Pancreas (tissue), 10 donors: ENCODE measurements at places on chromosomes 16 and 17. TPM values are rescaled to one million over a fixed set of nuclear protein-coding genes. Genes with fewer than 3 reads are reported as not detected.
A peak's percentile ranks its signal among the peaks of the same experiment; 100 is the strongest.

GRCh38 chr16:86578611-86579267, 390 bp downstream of the FOXL1 start:
- peaks cover 41% of the 10 kb centered on the region for H3K27me3 ChIP-seq
- no peaks in the 10 kb centered on the region for H3K4me1 ChIP-seq
- no peak for DNase-seq
- H3K36me3 ChIP-seq: no peaks in the 10 kb centered on the region
- no peak overlapping the region for H3K4me3 ChIP-seq
- no peak overlapping the region for H3K27ac ChIP-seq

- H3K27ac ChIP-seq: no peak overlapping the region
- H3K4me3 ChIP-seq: no peak overlapping the region
- no peaks in the 10 kb centered on the region for H3K27me3 ChIP-seq
- H3K36me3 ChIP-seq: no peaks in the 10 kb centered on the region
- DNase-seq: no peak
These were observed 80.0 kb downstream of the CCDC182 start for GRCh38 chr17:57665128-57665527.

DNA sequence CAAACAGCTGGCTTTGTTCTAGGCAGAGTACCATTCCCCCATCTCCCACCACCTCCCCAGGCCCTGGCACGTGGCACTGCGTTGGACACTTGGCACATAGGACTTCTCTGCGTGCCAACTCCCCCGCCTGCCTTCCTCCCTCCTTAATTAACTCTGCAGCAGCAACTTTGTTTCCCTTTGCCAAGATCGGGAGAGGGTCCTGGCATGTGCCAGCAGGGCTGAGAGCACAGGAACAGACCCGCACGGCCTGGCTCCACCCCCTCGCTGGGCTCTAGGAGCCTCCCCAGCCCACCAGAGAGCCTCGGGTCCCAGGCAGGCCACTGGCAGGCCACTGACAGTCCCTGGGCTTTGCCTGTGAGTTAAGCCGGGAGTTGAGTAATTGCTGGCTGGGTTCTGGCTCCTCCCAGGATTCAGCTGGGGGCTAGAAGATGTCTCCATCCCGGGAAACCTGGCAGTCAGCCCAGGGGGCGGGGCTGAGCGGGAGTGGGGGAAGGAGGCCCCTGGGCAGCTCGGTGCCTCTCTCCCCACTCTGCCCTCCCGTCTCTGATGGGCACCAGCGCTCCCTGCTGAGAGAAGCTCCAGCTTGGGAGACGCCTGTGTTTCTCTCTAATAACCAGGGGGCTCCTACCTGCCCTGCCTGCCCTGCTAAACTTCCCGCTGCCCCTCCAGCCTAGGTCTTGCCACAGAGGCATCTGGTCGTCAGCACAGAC, 224.0 kb upstream of the TNRC6C start:
- H3K4me1 ChIP-seq: no peaks in the 10 kb centered on the region
- DNase-seq: peak; percentile 66
- H3K4me3 ChIP-seq: no peak overlapping the region
- H3K36me3 ChIP-seq: no peaks in the 10 kb centered on the region

The TMED6 gene
- total RNA-seq: 52.6 TPM

The PPP1R27 gene
- total RNA-seq: not detected
